ENCODE measurements at places on chromosomes 2 and 18. TPM values are rescaled to one million over a fixed set of nuclear protein-coding genes. Genes with fewer than 3 reads are reported as not detected.
A peak's percentile ranks its signal among the peaks of the same experiment; 100 is the strongest.

SH3RF3 gene
- not detected for total RNA-seq

NYAP2 gene
- not detected for total RNA-seq

DNA sequence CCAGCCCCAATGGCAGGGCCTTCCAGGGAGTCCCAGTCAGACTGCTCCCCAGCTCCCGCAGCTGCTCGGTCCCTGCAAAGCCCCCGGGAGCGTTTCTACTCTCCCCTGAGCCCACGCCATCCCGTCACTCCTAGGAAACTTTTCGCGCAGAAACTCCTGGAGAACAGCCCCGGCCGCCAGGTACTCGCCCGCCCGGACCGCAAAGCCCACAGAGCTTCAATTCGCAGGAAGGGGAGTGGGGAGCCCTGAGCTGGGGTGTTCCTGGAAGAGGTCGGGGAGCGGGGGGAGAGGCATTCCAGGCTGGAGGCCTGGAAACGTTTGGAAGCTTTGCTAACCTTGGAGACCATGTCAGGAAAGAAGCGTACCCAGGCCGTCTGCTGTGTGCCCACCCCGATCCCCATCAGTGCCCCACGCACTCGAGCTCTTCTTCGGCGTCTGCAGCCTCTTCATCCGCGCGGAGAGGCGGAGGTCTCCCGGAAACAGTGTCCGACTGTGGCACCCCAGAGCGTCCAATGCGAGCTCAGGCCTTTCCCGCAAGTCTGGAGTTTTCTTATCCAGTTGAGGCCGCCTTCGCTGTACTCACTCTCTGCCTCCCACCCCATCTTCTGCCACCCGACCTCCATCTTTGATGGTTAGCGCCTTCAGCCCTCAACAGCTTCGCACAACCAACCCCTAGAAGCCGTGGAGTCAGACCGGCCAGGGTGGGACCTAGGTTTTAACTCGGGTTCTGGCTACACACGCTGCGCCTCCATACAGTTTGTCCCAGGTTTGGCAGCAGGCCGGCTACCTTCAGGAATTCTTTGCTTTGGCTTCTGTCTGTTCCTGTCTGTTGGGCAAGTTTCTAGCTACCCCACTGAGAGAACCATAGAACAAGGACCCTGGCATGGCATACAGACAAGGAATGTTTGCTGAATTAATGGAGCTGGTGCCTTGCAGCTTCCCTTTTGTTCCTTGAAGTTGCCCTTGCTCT lies 3.7 kb downstream of the PCGF1 start:
- peak overlapping the region; percentile 79 for H3K4me3 ChIP-seq
- H3K27ac ChIP-seq: peak overlapping the region; percentile 69
- no peak for DNase-seq
- peaks cover 72% of the 10 kb centered on the region for H3K4me1 ChIP-seq
- H3K36me3 ChIP-seq: peaks cover 43% of the 10 kb centered on the region

ZNF512 gene
- 39.0 TPM for total RNA-seq

- peaks cover 5% of the 10 kb centered on the region for H3K4me1 ChIP-seq
- H3K27me3 ChIP-seq: no peaks in the 10 kb centered on the region
- H3K27ac ChIP-seq: no peak overlapping the region
- no peaks in the 10 kb centered on the region for H3K36me3 ChIP-seq
- no peak overlapping the region for H3K4me3 ChIP-seq
Measured at GRCh38 chr2:73700131-73700611, 37.0 kb downstream of the TPRKB start.

GRCh38 chr2:119415630-119416029 lies 16.0 kb upstream of the TMEM37 start:
- H3K27me3 ChIP-seq: peaks cover 11% of the 10 kb centered on the region
- H3K27ac ChIP-seq: no peak overlapping the region
- no peaks in the 10 kb centered on the region for H3K36me3 ChIP-seq

CD207 gene
- total RNA-seq: not detected

LONRF2 gene
- total RNA-seq: 0.11 TPM

DNA sequence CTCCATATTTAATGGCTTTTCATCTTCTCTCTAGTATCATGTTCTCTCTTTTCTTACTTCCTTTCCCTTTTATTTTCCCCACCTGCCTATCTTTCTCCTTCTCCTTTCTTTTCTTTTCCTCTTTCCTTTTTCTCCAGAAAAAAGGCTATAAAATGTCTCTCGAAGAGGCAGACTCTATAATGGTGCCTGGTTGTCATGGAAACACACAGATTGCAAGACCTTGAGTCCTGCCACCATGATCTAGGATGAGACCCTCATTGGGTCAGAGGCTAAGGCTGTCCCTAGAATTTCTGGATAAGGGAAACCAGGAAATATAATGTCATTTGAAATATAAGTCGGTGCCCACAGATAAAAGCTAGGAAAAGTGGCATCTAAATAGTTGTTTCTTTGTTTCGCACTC lies 36.5 kb upstream of the LHCGR start:
- H3K4me1 ChIP-seq: no peaks in the 10 kb centered on the region
- H3K4me3 ChIP-seq: no peak overlapping the region
- H3K27ac ChIP-seq: no peak overlapping the region
- DNase-seq: no peak
- peaks cover 2% of the 10 kb centered on the region for H3K27me3 ChIP-seq
- H3K36me3 ChIP-seq: no peaks in the 10 kb centered on the region

DNA sequence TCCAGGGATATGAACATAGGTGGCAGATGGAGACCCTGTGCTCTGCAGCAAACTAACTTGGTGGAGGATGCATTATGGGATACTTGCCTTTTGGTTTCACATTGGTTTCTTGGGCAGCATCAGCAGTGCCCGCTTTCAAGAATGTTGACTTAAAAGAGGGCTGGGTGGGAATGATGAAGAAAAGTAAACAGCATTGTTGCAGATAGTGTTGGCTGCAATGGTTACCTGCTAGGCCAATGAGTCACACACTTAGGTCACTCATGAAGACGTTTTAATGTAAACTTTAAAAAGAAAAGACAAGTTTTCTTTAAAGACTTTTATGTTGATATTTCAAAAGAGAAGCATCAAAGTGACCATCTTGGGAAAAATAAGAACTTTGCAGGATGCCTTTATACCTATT lies 26.1 kb upstream of the FAM237A start:
- H3K36me3 ChIP-seq: no peaks in the 10 kb centered on the region
- peaks cover 6% of the 10 kb centered on the region for H3K27me3 ChIP-seq
- H3K27ac ChIP-seq: no peak overlapping the region
- no peak for DNase-seq

- H3K4me3 ChIP-seq: no peak overlapping the region
- no peak for DNase-seq
- H3K4me1 ChIP-seq: peaks cover 7% of the 10 kb centered on the region
- no peak overlapping the region for H3K27ac ChIP-seq
- H3K27me3 ChIP-seq: peaks cover 16% of the 10 kb centered on the region
Measured at GRCh38 chr2:179272406-179273192, 8.0 kb upstream of the SESTD1 start.

GRCh38 chr18:12038082-12038638 lies 55.5 kb upstream of the ANKRD62 start:
- H3K27me3 ChIP-seq: peaks cover 16% of the 10 kb centered on the region
- peak overlapping the region; percentile 9 for H3K4me3 ChIP-seq
- H3K27ac ChIP-seq: no peak overlapping the region
- DNase-seq: peak; percentile 26

FBLN7 gene
- 0.58 TPM for total RNA-seq

DNA sequence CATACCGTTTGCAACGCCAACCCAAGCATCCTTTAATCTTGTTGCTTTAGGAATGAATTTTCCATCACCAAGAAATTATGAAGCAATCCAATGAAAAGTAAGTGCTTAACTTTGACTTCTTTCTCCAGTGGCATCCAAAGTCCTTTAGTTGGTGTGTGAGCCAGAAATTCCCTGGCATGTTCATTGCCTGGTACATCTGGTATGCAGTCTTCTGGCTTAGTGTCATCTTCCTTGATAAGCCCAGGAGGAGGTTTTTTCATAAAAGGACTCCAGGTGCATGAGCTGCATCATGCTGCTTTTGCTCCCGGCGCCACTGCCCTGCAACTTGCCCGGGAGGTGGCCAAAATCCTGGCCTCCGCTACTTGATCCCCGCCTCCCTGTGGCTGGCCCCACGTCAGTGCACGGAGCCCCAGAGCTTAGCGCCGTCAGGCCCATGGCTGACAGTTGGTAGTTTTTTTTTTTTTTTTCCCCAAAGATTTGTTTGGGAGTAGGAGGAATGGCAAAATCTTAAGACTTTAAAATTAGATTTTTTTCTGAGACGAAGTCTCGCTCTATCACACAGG lies 58.7 kb downstream of the PUM2 start:
- peaks cover 3% of the 10 kb centered on the region for H3K4me1 ChIP-seq
- no peak overlapping the region for H3K27ac ChIP-seq
- no peaks in the 10 kb centered on the region for H3K27me3 ChIP-seq
- DNase-seq: no peak
- peaks cover 39% of the 10 kb centered on the region for H3K36me3 ChIP-seq

KIDINS220 gene
- 30.0 TPM for total RNA-seq

BOD1L2 gene
- total RNA-seq: not detected

ALK gene
- not detected for total RNA-seq

GRCh38 chr2:18781541-18782280 lies 192.3 kb upstream of the NT5C1B start:
- no peaks in the 10 kb centered on the region for H3K36me3 ChIP-seq
- H3K27ac ChIP-seq: no peak overlapping the region

- H3K4me3 ChIP-seq: no peak overlapping the region
- peaks cover 2% of the 10 kb centered on the region for H3K36me3 ChIP-seq
- H3K27me3 ChIP-seq: no peaks in the 10 kb centered on the region
Measured at GRCh38 chr2:108560241-108560811, 26.1 kb downstream of the LIMS1 start.

PSMA8 gene
- 1.2 TPM for total RNA-seq

DNA sequence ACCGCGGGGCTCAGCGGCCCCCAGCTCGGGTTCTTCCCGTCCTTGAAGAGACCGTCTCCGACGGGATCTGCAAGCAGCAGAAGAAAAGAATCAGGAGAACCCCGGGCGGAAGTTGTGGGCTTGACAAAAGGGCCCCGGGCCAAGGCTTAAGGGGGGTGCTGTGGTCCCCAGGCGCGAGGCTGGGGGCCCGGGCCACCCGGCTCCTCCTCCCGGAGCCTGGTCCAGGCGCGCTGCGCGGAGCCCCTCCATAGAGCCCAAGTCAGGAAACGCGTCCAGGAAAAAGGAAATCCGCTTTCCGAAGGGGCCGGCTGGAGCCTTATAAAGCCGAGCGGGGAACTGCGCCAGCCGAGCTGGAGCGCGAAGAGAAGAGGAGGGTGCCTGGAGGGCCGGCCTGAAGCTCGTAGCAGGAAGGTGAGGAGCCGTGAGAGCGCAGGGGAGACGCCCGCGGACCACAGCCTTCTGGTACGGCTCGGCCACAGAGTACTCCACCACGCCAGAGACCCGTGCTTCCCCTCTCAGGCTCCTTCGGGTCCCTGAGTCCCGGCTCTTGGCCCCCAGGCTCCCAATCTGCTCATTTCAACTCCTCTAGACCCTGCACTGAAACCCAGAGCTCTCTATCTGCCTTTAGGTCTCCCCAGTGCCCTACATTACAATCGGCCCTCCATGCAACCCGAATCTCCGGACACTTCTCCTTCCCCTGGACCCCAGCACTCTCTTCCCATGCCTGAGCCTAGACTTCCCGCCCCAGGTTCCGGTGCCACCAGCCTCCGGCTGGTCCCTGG lies 554 bp downstream of the FEV start:
- H3K36me3 ChIP-seq: peaks cover 2% of the 10 kb centered on the region
- H3K27me3 ChIP-seq: peaks cover 77% of the 10 kb centered on the region
- DNase-seq: no peak
- H3K4me3 ChIP-seq: no peak overlapping the region

COL4A4 gene
- not detected for total RNA-seq

DNA sequence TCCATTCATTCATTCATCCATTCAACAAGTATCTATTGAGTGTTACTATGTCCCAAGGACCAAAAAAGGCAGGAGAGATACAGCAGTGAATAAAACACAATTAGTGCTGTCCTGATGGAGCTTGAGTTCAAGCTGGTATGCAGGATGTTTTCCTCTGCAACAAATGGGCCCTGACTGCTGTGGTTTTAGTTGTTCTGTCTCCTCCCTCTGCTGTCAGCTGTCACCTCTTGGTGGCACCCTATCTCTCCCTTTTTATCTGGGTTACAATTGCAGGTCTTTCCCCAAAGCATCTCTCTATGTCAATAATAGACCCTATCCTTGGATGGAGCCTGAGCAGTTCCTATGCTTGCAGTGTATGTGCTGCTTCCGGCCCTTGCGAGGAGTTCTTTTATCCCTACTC lies 304.8 kb downstream of the PDE11A start:
- no peak overlapping the region for H3K27ac ChIP-seq
- no peaks in the 10 kb centered on the region for H3K27me3 ChIP-seq
- H3K36me3 ChIP-seq: no peaks in the 10 kb centered on the region
- no peak overlapping the region for H3K4me3 ChIP-seq

DNA sequence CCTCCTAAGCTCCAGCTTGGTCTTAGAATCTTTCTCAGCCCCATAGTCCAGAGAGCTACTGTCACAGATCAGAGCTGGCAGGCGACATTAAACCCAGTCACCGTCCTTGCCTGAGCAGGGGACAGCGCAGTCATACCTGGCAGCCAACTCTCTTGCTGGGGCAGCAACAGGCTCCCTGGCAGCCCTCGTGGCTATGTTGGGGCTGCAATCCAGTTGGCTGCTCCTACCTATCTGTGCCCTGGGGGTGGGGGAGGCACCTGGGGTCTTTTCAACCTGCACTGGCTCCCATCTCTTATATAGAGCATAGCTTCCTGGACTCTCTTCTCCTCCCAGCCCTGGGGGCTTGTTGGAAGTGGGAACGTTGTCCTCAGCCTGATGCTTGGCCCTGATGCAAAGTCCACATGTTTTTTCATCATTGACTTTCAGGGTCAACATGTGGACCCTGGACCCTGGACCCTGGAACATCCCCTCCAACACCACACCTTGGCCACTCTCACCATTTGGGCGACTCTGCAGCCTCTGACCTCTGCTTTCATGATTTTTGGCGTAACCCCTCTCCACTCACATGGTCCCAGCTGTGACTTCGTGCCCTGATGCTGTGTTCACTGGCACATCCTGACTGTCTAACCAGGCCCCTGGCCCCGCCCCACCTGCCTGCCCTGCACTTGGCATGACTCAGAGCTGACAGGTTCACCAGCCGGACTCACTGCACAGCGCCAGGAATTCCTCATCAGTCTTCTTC lies 45.6 kb downstream of the ATOH8 start:
- no peak overlapping the region for H3K27ac ChIP-seq
- H3K27me3 ChIP-seq: peaks cover 17% of the 10 kb centered on the region
- no peak for DNase-seq
- H3K4me3 ChIP-seq: no peak overlapping the region
- peaks cover 9% of the 10 kb centered on the region for H3K4me1 ChIP-seq
- no peaks in the 10 kb centered on the region for H3K36me3 ChIP-seq

EMILIN1 gene
- total RNA-seq: 1.4 TPM

DNA sequence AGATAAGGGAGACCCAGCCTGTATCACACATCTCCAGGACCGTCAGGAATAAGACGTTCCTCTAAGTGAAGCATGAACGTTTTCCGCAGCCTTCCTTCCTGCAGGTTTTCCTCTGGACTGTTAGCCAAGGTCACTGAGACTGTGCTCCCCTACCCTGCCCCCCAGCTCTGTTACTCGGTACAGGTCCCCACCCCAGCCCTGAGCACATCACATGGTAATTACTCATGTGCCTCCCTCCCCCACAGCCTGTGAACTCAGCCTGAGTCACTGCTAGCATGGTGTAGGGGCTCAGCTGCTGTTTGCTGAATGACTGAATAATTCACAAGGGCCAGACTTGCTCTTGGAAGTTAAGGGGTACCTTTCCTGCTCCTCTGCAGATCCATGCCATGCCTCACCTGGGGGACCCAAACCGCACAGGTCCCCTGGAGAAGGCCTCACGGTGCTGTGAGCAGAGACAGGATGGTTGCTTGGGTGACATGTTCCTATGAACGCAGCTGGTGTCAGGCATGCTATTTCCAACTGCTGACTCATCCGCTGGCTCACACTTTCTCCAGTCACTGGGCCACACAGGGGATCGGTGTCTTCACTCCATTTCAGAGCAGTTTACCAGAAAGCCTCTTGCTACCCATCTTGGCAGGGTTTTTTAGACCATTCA lies 88.2 kb downstream of the PLB1 start:
- no peak overlapping the region for H3K27ac ChIP-seq
- peaks cover 3% of the 10 kb centered on the region for H3K36me3 ChIP-seq
- H3K4me1 ChIP-seq: peaks cover 61% of the 10 kb centered on the region
- H3K27me3 ChIP-seq: no peaks in the 10 kb centered on the region
- no peak overlapping the region for H3K4me3 ChIP-seq
